Activated CD4-positive, alpha-beta memory T cell treated with anti-CD3 and anti-CD28 coated beads, Interleukin-2, amount 10 ng/mL, durations not matched to agents 7 days and 5 days (primary cell): ENCODE measurements at places on chromosomes 3 and 15. TPM values are rescaled to one million over a fixed set of nuclear protein-coding genes. Genes with fewer than 3 reads are reported as not detected.

CPA3 gene
- not detected for total RNA-seq

CCR8 gene
- total RNA-seq: 7.9 TPM

POPDC2 gene
- total RNA-seq: 3.2 TPM

C3orf52 gene
- 2.5 TPM for total RNA-seq

TMEM207 gene
- not detected for total RNA-seq

ANKRD34C gene
- not detected for total RNA-seq

FMN1 gene
- 0.15 TPM for total RNA-seq

GASK1A gene
- total RNA-seq: not detected

IQCB1 gene
- total RNA-seq: 35.3 TPM

DNA sequence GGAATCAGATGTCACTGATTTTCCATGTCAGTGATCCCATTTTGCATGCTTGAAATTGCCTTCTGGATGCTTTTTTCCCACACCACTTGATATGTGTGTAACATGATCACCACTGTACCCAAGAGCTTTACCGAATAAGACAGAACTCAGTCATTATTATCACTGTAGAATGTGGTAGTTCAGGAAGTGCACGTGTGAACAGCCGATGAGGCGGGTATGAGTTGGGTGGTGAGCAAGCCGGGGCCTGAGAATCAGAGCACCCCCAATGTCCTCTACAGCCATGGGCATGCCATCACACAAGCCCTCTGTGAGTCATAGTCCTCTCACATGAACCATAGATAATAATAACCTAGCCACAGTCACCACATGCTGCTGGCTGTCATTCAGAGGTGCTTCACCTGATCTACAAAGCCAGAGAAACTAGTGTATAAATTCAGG lies 470.8 kb downstream of the SOX2 start:
- DNase-seq: no peak

- DNase-seq: no peak
These were observed 19.0 kb upstream of the DLG1 start for GRCh38 chr3:197317250-197317963.

DNA sequence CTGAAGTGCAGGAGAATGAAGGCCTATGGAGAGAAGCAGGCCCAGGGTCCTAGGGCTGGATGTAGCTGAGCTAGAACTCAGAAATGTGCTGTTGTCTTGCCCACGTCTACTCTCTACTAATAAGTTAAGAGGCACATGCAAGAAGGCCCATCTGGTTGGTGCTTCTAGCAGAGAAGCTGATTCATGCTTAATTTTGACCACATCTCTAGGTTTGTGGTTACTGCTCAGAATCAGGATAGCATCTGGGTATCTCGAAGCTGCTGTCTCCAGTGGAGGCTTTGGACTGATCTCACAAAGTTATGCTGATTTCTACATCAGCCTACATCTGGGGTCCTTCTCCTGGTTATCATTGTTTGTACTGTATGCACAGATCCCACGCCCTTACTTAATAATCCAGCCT lies 87.3 kb downstream of the CACNA1D start:
- no peak for DNase-seq

DNA sequence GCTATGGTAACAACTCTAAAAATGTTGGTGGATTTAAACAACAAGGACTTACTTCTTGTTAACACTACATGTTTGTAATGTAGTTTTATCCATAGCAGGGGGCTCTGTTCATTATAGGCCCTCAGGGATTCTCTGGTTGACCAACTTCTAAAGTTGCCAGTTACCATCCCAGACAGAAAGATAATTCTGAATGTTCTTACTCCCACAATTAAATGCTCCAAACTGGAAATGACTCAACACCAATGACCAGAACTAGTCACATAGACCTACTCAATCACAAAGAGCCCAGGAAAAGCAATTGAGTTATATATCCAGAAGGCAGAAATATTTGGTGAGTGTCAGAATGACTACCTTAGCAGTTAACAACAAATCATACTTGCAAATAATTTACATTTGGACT lies 199.3 kb upstream of the UMPS start:
- no peak for DNase-seq

DNA sequence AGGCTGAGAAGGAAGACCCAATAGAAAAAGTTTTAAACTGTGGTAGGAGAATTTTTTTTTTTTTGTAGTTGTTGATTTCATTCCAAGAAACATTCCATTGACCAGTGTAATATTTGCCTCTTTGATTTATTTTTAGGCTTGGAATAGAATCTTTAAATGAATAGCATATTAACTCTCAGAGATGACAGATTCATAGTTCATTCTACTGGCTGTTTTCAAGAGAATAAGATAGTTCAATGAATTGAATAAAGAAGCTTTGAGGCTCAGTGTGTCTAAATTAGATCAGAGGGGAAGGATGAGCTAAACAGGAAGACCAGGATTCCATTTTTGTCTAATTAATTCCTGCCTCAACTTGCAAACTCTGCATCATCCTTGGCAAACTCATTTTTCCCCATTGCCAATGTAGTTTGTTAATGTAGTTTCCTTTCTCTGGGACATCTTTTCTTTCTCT lies 98.4 kb downstream of the NAALADL2 start:
- no peak for DNase-seq

GRCh38 chr15:38626443-38627050 lies 61.9 kb upstream of the RASGRP1 start:
- DNase-seq: no peak

GRCh38 chr15:26729581-26729980 lies 43.3 kb downstream of the GABRB3 start:
- no peak for DNase-seq

DNA sequence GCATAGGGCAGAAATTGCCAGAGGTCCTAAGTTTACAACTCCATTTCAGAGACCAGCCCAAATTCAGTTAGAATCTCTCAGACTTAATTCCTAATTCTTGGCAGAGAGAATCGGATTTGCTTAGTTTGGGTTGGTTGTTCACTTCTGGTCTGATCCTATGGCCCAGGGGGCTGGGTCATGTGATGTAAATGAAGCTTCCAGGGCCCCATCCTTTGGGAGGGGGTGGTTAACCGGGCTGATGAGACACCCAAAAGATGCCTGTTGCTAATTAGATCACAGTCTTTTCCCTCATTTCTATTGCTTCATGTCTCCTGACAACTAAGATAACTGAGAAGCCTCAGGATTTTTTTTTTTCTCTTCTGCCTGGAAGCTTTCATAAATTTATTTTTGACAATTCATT lies 11.1 kb upstream of the ZNF620 start:
- no peak for DNase-seq

- no peak for DNase-seq
These were observed 730 bp downstream of the SPRED1 start for GRCh38 chr15:38253351-38253781.

GRCh38 chr3:57731311-57731710 lies 24.8 kb upstream of the SLMAP start:
- DNase-seq: no peak

GRCh38 chr3:37779289-37780152 lies 82.2 kb upstream of the CTDSPL start:
- no peak for DNase-seq

DNA sequence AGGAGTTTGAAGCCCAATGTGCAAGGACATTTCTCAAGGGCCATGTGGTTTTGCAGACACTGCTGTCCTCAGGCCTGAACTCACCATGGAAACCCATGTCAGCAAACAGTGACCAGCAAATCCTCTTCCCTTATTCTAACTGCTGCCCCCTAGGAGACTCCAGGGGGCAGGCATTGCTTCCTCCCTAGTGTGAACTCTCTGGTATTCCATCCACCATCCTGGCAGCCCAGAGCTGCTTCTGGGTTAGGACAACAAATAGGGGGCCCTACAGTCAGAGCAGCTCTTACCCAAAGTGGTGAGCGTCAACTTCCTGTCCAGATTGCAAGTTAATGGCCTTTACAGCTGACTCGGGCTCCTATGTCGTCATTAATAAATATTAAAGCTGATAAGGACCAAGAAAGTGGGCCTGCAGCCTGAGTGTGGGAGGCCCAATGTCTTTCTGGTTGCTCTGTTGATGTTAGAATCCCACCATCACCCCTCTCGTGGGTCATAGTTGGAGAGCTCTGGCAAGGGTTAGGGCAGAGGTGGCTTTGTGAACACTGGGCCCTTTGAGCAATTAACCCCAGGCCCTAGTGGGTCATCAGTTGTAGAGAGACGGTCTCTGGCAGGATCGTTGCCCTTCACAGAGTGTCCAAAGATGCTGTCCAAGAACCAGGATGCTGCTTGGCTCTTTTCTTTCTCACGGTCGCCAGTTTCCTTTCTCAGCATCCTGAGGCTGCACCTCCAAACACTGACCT lies 41.5 kb downstream of the TGM4 start:
- DNase-seq: no peak

DNA sequence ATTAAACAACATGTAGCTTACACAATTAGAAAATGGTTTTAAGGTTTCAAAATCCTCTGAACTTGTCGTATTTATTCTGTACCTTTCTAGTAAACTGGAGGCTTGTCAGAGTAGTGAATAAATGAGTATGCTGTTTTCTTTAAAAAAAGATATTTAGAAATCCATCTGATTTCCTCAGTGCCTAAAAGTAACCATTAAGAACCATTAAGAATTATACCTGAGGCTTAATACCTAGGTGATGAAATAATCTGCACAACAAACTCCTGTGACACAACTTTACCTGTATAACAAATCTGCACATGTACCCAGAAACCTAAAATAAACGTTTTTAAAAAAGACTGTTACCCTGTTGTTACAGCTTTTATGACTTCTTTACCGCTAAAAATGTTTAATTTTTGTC lies 143.0 kb upstream of the SOX2 start:
- no peak for DNase-seq

DNA sequence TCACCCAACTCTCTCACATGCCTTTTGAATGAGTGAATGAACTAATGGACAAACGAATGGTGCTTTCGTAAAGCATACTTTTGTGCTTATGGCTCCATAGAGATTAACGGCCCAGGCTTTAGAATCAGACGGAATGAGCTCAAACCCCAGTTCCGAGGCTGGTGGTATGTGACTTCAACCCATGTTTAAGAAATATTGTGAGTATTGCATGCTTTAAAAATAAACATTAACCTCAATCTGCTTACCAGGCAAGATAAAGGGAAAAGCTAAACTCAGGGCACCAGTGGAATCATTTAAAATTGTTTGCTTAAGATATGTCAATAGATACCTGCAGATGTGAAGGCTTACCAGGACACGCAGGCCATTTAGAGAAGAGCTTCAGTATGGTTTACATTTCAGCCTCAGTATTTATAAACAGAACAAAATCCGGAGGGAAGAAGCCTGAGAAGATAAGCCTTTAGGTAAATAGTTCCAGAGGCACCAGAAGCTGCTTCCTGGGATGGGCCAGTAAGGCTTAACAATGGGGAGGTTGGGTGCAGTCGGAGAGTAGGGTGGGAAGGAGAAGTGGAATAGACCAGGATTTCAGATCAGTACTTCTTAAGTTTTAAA lies 186.4 kb downstream of the ADAMTS9 start:
- no peak for DNase-seq

DNA sequence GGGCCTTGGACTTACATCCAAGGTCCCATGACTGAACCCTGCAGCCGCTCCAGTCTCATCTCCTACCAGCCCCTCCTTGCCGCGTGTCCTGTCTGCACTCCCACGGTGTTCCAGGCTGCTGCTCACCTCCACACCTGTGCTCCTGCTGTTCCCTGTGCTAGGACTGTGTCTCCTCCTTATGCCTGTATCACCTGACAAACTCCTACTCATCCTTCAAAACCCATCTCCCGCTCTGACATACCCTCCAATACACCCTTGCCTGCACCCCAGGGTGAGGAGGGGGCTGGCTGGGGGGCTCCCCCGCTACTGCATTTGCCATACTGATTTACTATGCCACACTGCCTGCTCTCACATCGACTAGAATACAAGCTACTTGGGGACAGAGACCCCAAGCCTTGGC lies 53.6 kb downstream of the CYP11A1 start:
- no peak for DNase-seq

GRCh38 chr3:16538507-16538906 lies 25.0 kb upstream of the RFTN1 start:
- no peak for DNase-seq

DNA sequence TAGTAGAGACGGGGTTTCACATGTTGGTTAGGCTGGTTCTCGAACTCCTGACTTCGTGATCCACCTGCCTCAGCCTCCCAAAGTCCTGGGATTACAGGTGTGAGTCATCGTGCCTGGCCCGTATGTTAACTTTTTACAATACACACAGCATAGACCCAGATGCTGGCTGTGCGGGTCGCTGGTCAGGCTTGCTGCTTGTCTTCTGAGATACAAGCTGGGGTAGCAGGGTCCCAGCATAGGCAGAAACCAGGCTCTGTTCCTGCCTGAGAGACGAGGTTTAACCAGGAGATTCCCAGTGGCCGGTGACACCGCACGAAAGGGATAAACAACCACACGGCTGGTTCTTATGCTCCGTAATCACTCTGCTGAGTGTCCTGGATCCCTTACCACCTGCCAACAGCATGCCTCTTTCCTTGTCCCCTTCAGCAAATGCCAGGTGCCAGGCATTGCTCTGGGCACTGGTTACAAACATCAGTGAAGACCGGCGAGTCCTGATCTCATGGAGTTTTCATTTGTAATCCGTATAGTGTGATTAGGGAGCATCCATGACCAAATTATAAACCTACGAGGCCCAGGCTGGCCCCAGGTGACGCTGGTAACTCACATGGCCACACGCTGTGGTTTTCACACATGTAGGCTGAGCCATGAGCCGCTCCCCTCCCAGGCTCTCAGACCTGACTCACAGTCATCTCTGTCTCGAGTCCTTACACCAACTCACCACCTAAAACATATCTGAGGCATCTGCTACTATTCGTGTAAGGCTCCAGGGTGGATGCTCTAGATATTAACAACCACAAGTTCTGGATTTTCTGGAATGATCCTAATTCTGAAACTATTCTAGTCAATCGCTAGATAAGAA lies 125.7 kb downstream of the PDZRN3 start:
- no peak for DNase-seq

DNA sequence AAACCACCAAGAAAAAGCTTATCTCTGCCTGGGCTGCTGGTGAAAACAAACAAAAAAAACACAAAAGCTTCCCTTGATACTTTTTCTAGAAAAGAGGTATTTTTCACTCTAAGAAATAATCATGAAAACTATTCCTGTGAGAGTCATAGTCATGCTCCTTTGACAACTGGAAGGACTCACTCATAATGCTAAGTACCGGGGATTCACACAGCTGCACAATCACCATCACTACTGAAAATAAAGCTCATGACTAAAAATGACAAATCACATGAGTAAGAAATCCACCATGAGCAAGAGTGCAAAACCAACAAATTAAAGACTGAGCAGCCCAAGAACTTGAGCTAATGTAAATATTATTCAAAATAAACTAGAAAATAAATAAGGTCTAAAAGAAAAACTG lies 10.6 kb upstream of the POU1F1 start:
- DNase-seq: no peak
